ENCODE measurements at places on chromosomes 2 and 18.

- no peak for DNase-seq
Measured at GRCh38 chr2:1156059-1156458, 205.4 kb downstream of the SNTG2 start.

- DNase-seq: no peak
Measured at GRCh38 chr2:37827911-37828511, 97.1 kb upstream of the RMDN2 start.

- no peak for DNase-seq
Measured at GRCh38 chr2:109703077-109703476, 88.9 kb downstream of the SOWAHC start.

- no peak for DNase-seq
Measured at GRCh38 chr2:53075760-53076159, 691.8 kb upstream of the CHAC2 start.

DNA sequence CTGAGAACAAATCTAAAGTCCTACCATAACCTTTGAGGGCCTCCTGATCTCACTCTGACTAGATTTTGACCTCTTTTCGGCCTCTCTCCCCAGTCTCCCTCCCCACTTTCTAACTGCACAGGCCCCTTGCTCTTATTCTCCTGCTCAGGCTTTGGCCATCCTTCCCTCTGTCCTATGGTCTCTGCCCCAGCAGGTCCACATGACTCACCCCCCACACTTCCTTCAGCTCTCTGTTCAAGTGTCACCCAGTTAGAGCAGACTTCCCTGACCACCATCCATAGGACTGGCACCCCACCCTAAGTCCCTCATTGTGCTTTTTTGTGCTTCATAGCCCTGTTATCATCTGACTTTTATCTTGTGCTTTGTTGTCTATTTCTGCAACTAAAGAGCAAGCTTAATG lies 41.2 kb upstream of the NT5C1B start:
- no peak for DNase-seq

- no peak for DNase-seq
Measured at GRCh38 chr2:119212139-119212800, 11.4 kb upstream of the STEAP3 start.

DNA sequence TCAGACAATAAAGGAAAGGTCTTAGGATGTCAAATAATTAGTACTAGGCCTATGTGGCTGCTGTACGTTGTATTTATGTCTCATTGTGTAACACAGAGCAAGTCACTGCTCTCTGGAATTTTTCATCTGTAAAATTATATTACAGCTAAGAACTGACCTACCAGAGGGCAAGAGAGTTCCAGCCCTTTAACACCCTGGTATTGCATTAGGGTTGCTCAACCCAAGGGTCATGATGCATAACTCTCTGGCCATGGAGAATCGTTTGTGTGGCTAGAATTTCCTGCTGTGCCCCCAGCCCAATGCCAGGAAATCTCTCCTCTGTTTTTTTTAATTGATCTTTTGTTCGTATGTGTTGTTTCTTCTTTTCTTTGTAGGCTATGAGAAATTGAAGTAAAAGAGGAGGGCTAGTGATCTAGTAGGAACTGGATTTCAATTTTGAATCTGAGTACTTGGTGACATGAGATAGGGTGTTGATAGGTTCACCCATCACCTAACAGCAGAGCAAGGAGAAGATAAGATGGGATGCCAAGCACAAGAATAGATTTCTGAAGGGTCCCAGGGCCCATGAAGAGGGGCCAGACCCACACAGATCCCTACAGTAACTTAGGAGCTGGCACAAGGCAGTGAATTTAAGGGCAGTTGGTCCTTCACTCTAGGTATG lies 571.2 kb upstream of the TNP1 start:
- DNase-seq: no peak

Data from activated naive CD4-positive, alpha-beta T cell treated with Interleukin-2 at 50 U/mL for 16 hours (primary cell).